ENCODE measurements at places on chromosomes 5 and 9. TPM values are rescaled to one million over a fixed set of nuclear protein-coding genes. Genes with fewer than 3 reads are reported as not detected.

Gene RPL35
- 1,601 TPM for total RNA-seq

Gene SLC25A48
- not detected for total RNA-seq

Gene ZFP62
- 44.8 TPM for total RNA-seq

Gene CANX
- 584 TPM for total RNA-seq

Gene NTNG2
- 2.2 TPM for total RNA-seq

Gene PCDHA1
- total RNA-seq, result not detected

Gene TAF11L10
- not detected for total RNA-seq

Gene PGM5
- 173 TPM for total RNA-seq

Gene REEP2
- 7.0 TPM for total RNA-seq

Gene THOC3
- 54.2 TPM for total RNA-seq

Gene N4BP3
- total RNA-seq, result 3.3 TPM

Gene KCNT1
- total RNA-seq, result 0.83 TPM

Gene FAM153A
- total RNA-seq, result 35.5 TPM

Gene CA9
- not detected for total RNA-seq

Gene ZNF474
- 0.26 TPM for total RNA-seq

DNA sequence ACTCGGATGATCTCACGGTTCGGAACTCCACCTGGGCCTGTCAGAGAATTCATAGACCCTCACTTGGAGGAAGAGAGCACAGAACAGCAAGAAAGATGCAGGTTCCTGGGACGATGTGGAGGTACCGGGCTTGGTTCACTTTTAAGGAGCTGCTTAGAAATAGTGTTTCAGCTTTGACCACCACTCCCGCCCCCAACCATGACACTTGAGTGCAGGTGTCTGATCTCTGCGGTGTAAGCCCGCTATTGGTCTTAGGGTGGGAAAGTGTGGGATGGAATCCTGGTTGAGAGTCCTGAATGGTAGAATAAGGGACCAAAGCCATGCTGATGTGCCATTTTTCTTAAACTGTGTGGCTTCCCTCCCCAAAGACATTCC is 97.2 kb upstream of the LMX1B start:
- DNase-seq, result no peak

DNA sequence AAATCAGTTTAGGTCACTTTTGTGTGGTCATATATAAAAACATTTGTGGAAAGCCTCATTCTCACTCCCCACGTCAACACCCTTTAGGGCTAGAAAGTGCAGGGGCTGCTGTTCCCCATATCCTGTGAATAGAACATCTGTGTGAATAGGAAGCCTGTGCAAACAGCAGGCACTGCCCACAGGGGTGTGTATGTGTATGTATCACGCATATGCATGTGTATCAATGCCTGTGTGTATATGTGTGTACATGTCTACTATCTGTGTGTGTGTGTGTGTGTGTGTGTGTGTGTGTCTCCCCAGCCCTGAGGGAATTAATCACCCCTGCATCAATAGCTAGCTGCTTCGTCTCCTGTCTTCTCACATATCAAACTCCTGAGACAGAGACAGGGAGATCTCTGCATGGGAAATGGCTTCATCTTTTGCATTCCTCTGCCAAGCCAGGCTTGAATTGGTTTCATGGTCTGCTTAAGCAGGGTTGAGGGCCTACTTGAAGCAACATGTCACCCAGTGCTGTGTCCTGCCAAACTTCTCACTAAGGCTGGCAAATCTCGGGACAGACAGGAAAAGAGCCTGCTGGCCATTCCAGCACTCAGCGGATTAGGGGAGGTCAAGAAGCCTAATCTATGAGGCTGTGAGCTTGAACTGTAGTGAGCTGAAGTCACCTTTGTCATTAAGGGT is 265.8 kb downstream of the ADAMTSL1 start:
- DNase-seq, result no peak

GRCh38 chr5:67561151-67561932 is 364.7 kb upstream of the CD180 start:
- no peak for DNase-seq

- no peak for DNase-seq
These were observed 127.2 kb upstream of the ZNF366 start for GRCh38 chr5:72634444-72634843.

DNA sequence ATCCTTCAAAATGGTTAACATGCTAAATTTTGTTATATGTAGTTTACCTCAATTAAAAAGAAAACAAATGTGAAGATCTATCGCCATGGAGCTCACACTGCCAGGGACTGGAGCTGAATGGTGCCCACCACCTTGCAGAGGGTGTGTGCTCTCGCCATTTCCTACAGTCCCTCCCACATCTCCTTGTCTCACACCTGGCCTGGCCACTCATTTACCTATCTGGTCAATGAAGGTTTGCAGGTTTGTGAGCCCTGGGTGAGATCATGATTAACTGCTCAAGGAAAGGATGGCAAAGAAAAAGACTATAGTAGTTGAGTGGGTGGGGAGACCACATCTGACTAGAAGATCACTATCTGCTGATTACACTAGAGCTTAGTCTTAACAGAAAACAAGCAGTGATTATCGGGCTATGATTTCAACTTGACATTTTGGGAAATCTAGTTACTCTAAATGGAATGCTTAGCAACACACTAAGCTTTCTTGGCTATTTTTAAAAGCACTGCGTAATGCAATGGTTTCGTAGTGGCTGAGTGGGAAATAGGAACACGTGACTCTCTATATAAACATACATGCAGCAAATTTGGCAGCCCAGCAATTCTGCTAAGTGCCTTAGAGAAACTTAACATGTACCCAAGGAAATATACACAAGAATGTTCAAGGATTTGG is 27.3 kb downstream of the PUM3 start:
- DNase-seq, result peak; percentile 53

- no peak for DNase-seq
These were observed 12.8 kb downstream of the JADE2 start for GRCh38 chr5:134538296-134538695.

GRCh38 chr5:154892369-154892771 is 33.9 kb downstream of the CNOT8 start:
- no peak for DNase-seq

- DNase-seq, result no peak
These were observed 8.1 kb downstream of the SPINK14 start for GRCh38 chr5:148176480-148176879.

GRCh38 chr9:107223381-107223780 is 59.7 kb upstream of the RAD23B start:
- DNase-seq, result no peak

- no peak for DNase-seq
These were observed 73.4 kb upstream of the CDH12 start for GRCh38 chr5:22926574-22926973.

- no peak for DNase-seq
These were observed 182.4 kb upstream of the OTULINL start for GRCh38 chr5:14399054-14399692.

DNA sequence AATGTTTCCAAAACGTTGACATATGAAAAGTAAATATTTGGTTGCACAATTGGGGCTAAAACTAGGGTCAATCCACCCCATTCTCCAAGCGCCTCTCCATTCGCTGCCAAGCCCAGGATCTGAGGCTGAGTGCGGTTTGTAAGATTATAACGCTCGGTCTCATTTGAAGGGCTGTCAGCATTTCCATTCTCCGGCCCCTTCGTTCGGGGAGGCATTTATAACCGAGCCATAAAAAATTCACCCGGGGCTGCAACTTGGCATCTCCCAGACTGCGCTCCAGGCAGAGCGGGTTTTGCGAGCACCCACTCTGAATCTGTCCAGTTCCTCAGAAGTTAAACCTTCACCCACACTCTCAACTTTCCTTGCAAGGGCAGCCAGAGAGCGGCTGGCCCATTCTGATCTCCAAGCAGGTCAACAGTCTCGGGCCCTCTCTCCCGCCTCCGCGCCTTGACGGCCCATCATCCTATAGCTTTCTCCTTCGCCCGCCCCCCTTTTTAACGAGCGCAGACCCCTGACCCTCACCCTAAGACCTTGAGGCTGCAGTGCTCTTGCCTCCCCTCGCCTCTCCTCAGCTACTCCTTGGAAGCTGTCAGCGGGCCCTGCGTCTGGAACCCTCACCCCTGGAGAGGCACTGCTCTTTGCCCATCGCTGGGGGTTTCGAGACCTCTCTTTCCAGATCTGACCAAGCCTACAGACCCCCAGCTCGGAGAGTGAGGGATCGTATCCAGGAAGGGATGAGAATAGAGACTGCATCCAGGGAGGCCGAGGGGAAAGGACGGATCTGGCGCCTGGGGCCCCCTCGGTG is 1.1 kb downstream of the SLIT3 start:
- no peak for DNase-seq

DNA sequence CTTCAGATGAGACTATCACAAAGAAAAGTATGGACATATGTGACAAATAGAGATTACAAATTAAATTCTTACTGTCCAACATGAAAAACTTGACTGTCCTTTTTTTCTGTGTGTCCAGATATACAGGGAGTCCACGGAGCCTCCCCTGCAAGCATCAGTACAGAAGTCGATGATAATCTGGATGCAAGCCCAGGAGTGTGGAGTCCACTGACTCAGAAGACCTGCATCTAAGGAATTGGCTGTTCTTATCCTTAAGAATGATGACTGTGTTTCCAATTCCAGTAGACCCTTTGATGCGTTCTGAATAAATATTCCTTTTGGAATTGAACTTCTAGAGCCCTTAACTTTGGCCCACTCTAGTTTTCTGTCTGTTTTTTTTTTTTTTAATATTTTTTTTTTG is 56.7 kb upstream of the TAF11L2 start:
- DNase-seq, result no peak

GRCh38 chr5:17289681-17290539 is 72.5 kb downstream of the BASP1 start:
- no peak for DNase-seq

GRCh38 chr9:121285835-121286687 is 18.1 kb downstream of the GSN start:
- no peak for DNase-seq

DNA sequence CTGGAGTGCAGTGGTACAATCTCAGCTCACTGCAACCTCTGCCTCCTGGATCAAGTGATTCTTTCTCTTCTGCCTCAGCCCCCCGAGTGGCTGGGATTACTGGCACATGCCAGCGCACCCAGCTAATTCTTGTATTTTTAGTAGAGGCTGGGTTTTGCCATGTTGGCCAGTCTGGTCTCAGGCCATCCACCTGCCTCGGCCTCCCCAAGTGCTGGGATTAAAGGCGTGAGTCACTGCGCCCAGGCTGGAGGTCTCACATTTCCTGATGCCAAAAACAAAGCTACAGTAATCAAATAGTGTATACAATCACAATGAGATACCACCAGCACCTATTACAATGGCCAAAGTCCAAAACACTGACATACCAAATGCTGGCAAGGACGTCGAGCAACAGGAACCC is 51.1 kb downstream of the TTLL11 start:
- no peak for DNase-seq

DNA sequence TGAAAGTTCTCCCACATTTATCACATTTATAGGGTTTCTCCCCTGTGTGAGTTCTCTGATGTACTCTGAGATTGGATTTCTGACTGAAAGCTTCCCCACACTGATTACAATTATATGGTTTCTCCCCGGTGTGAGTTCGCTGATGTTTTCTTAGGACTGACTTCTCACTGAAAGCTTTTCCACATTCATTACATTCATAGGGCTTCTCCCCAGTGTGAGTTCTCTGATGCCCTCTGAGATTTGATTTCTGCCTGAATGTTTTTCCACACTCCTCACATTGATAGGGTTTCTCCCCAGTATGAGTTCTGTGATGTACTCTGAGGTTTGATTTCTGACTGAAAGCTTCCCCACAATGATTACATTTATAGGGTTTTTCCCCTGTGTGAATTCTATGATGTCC is 36.3 kb downstream of the ZNF782 start:
- no peak for DNase-seq

DNA sequence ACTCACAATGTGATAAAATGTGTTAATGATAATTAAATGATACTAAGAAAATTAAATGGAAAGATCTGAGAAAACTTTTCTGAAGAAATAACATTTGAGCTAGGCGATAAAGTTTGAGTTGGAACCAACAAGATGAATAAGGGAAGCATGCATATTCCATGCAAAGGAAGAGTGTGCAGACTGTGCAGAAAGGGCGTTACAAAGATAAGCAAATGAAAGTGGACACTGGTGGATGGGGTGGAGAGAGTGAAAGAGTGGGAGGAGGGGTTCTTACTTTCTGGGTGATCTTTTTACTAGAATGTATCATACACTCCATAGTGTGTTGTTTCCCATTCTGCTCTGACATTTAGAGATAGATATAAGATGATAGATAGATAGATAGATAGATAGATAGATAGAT is 138.7 kb downstream of the HTR1A start:
- DNase-seq, result no peak

GRCh38 chr5:54440456-54440893 is 15.0 kb upstream of the HSPB3 start:
- no peak for DNase-seq

DNA sequence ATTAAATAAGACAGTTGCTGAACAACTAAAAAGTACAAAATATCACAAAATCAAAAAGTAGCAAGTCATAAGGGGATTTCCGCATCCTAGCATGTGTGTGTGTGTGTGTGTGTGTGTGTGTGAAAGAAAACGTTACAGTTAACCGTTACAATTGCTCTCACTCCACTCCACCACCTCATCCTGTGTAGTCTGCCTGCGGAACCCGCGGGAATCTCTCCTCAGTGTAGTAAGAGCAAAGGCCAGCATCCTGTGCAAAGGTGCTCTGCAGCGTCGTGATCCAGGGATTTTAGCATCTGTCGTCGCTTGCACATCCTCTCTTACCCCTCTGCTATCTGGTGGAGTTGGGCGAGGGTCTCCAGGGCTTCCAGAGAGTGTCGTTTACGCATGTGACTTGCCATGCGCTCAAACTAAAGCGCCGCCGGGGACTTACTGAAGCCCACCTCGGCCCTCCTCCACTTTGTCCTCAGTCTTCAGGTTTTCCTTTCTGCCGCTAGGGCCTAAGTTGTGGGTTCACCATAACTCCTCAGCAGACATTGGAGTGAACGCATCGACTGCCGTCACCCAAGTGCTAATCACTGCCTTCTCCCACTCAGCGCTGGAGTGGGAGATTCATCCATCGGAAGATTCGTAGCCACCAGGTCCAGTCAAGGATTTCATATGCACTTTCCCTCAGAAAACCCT is 3.9 kb downstream of the CDKN2B start:
- DNase-seq, result no peak

GRCh38 chr5:154801083-154801482 is 45.9 kb downstream of the LARP1 start:
- DNase-seq, result no peak

DNA sequence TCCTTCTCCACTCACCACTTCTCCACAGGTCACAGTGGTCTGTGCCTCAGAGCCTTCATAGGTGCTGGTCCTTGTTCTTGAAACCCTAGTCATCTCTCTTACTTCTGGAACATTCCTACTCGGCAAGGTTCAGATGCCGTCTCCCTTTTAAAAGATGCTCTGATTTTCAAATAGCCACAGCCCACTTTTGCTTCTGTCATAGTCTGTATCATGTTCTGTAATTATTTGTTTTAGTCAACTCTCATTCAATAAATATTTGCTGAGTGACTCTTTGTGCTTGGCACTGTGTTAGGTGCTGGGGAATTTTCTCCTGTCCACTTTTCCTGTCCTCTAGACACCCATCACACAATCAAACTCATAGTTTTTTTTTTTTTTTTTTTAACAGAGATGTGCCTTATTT is 181.3 kb upstream of the IL12B start:
- DNase-seq, result no peak

DNA sequence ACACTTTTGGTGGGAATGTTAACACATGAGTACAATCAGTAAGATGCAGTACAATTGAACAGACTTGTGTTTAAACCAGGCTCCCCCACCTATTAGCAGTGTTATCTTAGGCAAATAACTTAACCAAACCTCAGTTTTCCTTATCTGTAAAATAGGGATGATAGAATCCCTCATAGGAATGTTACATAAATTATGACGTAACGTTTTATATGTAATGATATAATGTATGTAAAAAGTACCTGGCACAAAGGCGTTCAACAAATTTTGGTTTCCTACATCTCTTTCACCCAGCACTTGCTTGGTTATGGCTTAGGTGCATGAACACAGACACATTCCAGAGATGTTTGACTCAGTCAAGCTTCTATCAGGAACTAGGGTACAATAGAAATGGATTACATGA is 26.7 kb upstream of the IL33 start:
- DNase-seq, result no peak

Measured in ureter (tissue), 1 donor.